Amygdala (tissue), 56 donors: ENCODE measurements at places on chromosomes 13 and 19.

DNA sequence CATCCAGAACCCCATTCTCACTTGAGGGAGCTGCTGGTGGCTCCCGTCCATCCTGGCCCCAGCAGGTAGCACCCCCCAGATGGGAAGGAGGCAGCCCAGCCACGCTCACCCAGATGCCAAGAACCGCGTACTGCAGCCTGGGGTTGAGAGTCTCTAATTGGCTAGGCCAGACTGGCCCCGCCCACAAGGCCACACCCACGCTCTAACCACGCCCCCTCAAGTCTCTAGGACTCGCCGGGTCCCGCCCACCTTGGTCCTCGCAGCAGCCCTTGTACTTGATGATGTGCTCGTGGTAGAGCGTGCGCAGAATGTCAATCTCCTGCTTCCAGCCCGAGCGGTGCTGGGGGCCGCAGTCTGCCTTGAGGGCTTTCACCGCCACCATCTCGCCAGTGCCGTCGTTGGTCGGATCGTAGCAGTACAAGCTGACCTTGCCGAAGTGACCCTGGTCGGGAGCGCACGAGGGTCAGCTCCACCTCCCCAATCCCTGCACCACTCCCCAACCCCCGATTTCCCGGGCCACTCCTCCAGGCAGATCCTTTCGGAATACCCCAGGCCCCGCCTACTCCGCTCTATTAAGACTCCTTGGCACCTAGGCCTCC is 14.5 kb upstream of the ICAM3 start:
- no peak for DNase-seq

- DNase-seq, result no peak
These were observed 121.1 kb downstream of the NHLRC3 start for GRCh38 chr13:39159393-39159792.

- DNase-seq, result no peak
These were observed 243.4 kb downstream of the ENOX1 start for GRCh38 chr13:43543331-43543730.

GRCh38 chr19:6424195-6424938 is at the start of gene KHSRP:
Gene KHSRP (minus strand): TSS chr19:6424811. CDS start chr19:6424701, 110 bp downstream.
- DNase-seq, result no peak

- DNase-seq, result no peak
These were observed 1092.3 kb downstream of the EFNB2 start for GRCh38 chr13:105442949-105443699.

DNA sequence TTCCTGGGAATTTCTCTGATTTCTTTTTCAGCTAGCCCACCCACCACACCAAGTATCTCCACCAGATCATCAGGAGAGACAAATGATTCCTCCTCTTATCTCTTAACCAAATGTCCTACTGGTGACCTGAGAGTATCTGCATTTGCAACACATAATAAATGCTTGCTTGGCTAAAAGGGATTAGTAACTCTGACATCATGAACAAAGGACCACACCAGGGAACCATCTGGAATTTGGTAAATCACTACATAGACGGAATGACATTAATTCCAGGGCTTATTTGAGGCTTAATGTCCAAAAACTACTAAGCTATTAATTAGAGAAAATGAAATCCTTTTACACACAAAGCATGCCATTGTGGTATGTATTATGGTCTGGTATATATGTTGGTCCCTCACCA is 139.0 kb downstream of the RAP2A start:
- DNase-seq, result no peak

GRCh38 chr19:42989851-42990250 is 36.4 kb downstream of the PSG11 start:
- no peak for DNase-seq

- no peak for DNase-seq
These were observed 82.4 kb upstream of the STARD13 start for GRCh38 chr13:33367926-33368325.

GRCh38 chr13:48334534-48335127 is 31.1 kb downstream of the RB1 start:
- no peak for DNase-seq

DNA sequence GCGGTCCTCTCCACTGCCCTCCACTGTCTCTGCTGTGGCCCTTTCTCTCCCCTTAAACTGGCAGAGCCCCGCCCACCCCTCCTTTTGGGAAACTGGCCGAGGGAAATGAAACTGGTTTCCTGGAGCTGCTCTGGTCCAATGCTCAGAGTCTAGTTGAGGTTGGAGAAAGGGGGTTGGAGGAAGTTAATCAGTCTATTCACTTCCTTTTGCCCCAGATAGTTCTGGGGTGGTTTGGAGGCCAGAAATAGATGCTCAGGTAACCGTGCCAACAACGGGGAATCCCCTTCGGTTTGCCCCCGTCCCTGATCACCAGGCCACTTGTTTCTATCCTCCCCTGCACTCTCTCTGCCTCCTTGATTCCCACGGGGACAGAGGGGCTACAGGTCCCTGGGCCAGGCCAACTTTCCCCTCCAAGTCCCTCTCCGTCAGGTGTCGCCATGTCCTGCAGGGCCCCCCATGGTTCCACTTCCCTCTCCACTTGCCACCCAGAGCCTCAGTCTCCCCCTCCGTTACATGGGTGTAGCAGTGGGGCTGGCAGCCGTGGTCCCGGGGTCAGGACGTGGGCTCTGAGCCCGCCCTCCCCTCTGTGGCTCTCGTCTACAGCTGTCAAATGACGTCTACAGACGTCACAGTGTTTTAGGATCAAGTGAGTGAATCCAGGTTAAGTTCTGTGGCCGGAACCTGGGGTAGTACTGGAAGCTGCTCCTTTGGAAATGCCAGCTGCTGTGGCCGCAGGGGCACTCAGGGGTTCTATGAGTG is at the start of gene IL4I1:
Gene IL4I1, minus strand, starts transcription at position 25 of the 759 bp plus-strand sequence. CDS start 727 bp downstream, outside the sequence.
- no peak for DNase-seq

GRCh38 chr13:61156753-61157152 is 258.9 kb downstream of the PCDH20 start:
- DNase-seq, result no peak

- no peak for DNase-seq
These were observed 2.4 kb upstream of the CYP2A13 start for GRCh38 chr19:41085748-41086415.

- DNase-seq, result no peak
These were observed 11.1 kb downstream of the ZNF473 start for GRCh38 chr19:50036908-50037307.
